ENCODE measurements at places on chromosomes 7 and 10. TPM values are rescaled to one million over a fixed set of nuclear protein-coding genes. Genes with fewer than 3 reads are reported as not detected.

- no peak for DNase-seq
Observed at GRCh38 chr10:131925011-131925649, 24.3 kb downstream of the PPP2R2D start.

Gene MYL10
- total RNA-seq = 0.50 TPM

Gene PRRT4
- 0.24 TPM for total RNA-seq

Gene NPFFR1
- total RNA-seq = not detected

Gene ALOX5
- 3.7 TPM for total RNA-seq

Measured in H9 (cell line).